ENCODE measurements at places on chromosomes 4 and X.
A peak's percentile ranks its signal among the peaks of the same experiment; 100 is the strongest.

GRCh38 chrX:133134282-133134681 lies 37.4 kb upstream of the USP26 start:
- no peak for DNase-seq

GRCh38 chrX:111100191-111100590 lies 4.2 kb downstream of the PAK3 start:
- peak; percentile 39 for DNase-seq

- DNase-seq = no peak
Measured at GRCh38 chr4:180391613-180392012, 1851.6 kb upstream of the TENM3 start.

GRCh38 chr4:89172865-89173264 lies 61.5 kb downstream of the TIGD2 start:
- DNase-seq = no peak

DNA sequence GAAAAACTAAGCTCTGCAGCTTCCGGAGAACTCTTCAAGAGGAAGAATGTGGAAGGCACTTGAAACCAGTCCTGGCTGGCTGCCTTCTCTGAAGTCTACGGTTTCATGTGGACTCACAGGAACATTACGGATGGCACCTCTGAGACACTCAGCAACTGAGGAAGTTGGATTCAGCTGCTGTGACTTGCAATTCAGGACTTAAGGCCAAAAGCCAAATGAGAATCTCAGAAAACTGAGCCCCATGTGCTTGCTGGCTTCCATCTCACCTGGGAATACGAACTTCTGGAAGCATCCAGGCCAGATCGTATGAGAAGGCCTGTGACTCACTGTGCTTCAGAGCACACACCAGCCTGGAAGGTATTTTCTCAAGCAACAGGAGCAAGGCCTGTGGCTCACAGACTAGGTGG lies 107.8 kb upstream of the GPC4 start:
- no peak for DNase-seq

- no peak for DNase-seq
Measured at GRCh38 chrX:152177497-152178269, 39.3 kb upstream of the MAGEA10 start.

GRCh38 chrX:55640854-55641253 lies 17.7 kb downstream of the FOXR2 start:
- no peak for DNase-seq

DNA sequence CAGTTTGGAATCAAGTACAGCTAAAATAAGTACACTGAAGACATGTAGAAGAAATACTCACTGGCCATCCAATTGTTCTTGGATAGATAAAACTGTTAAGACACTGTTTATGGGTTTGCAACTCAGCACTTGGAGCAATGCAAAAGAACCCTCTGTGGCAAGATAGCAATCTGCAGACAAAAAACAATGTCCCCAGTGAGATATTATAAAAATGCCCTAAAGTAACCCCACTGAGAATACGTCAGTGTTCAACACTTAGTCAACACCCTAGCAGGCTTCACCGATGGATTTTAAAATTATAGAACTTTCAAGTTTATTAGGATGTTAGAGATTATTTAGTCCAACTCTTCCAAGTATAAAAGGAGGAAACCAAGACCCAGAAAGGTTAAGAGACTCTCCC lies 47.5 kb upstream of the NDP start:
- no peak for DNase-seq

GRCh38 chr4:110128029-110128428 lies 70.4 kb downstream of the ELOVL6 start:
- DNase-seq = no peak

DNA sequence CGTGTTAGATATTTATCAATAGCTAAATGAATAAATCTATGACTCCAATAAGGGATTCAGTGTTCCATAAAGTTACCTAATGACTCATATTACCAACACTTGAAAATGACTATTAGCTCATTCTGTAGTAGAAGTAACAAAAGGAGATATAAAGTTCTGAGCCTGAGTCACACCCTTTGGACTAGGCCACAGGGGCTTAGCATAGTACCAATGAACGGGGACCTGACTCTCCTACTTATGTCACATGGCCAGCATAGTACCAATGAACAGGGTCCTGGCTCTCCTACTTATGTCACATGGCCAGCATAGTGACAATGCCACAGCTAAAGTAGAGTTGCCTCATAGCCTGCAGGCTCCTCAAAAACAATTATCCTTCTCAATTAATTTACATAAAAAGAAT lies 43.7 kb downstream of the MAGEB16 start:
- DNase-seq = no peak

DNA sequence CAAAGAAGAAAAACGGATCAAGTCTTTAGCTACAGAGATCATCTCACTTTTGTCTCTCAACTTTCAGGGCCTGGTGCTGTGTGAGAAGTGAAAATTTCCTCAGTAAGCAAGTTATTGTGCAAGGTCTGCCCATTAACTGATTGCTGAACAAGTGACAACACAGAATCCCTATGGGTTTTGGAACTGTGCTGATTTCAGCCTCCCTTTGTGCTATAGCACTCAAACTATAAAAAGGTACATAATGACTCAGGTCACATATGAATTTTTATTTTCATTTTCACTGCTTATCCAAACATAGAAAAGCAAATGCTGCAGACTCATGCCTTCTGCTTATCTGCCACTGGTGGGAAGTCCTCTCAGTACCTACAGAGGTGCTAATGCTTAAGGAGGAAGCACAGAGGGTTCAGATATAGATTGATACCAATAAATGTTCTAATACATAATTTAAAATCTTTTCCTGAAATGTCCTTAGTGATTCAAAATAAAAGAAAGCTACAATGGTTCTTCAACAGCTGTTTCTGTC lies 576.2 kb upstream of the CT83 start:
- no peak for DNase-seq

DNA sequence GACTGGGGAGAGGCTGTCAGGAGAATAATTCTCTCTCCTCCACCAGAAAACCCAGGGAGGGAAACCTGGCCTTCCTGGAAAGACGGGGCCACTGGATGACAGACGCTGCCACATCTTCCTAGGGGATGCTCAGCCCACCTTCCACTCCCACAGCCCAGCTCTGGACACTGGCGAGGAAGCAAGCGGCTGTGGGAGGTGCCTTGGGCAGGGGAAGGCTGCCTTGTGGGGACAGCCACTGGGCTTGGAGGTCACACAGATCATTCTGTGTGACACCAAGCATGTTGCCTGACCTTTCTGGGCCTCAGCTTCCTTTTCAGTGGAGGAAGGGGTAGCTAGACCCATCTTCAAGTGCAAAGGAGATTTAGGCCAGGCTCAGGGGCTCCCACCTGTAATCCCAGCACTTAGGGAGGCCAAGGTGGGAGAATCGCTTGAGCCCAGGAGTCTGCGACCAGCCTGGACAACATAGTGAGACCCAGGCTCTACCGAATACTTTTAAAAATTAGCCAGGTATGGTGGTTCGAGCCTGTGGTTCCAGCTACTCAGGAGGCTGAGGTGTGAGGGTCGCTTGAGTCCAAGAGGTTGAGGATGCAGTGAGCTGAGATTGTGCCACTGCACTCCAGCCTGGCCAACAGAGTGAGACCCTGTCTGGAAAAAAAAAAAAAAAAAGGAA lies 9.8 kb upstream of the MSX1 start:
- no peak for DNase-seq

DNA sequence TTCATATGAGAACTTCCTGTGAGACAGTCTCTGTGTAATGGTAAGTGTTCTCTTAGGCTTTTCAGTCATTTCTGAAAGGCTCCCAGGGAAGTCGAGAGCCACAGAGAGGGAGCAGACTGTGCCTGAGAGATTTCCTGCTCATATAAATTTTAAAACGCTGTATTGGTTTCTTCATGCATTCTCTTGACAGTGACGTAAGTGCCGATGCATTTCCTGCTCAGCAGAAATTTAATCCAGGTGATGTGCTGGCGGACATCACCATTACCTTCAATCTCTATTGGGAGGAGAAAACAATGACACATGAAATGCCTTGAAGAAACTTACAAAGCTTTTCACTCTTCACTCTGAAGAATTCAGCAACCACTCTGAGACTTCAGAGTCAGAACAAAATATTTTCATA lies 383.6 kb downstream of the BMPR1B start:
- no peak for DNase-seq

GRCh38 chrX:22118161-22118830 lies 86.2 kb downstream of the PHEX start:
- DNase-seq = no peak

GRCh38 chr4:32890398-32890797 lies 2170.2 kb downstream of the PCDH7 start:
- DNase-seq = no peak

GRCh38 chr4:23242962-23243361 lies 550.2 kb downstream of the GBA3 start:
- DNase-seq = no peak

- DNase-seq = peak; percentile 82
Measured at GRCh38 chr4:108172753-108173598, 4.2 kb upstream of the LEF1 start.

DNA sequence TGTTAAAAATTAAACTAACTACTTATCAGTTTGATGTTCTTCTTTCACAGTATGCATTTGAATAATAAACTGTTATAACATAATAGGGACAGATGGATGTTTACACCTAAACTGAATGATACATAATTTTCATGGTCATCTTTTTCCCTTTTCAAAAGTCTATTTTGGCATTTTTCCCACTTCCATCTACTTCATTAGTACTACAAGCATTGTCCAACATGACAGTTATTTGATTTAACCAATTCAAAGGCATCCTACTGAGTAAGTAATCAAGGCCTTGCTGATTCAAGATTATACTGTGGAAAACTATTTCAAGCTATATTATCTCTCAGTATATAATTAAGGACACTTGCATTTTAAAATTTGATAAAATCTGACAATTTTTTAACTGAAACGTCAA lies 212.9 kb downstream of the FAT4 start:
- no peak for DNase-seq

DNA sequence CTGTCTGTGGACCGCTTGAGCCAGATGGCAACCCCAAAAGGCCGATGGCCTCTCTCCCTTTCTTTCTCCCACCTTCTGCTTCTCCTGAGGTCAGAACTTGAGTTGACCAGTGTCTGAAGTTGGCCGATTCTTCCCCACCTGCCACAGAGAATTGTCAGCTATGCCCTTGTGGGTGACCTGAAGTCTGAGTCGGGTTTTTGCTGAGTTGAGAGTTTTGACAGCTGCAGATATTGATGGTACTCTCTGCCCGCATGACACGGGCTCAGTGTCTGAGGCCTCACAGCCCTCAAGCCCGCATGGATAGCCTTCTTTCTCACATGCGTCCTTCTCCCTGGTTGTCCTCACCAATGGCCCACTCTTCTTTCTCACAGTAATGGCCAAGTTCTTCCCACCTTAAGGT lies 111.0 kb downstream of the EFNB1 start:
- no peak for DNase-seq

- DNase-seq = no peak
Measured at GRCh38 chrX:102712981-102713625, 855 bp downstream of the GPRASP2 start.

DNA sequence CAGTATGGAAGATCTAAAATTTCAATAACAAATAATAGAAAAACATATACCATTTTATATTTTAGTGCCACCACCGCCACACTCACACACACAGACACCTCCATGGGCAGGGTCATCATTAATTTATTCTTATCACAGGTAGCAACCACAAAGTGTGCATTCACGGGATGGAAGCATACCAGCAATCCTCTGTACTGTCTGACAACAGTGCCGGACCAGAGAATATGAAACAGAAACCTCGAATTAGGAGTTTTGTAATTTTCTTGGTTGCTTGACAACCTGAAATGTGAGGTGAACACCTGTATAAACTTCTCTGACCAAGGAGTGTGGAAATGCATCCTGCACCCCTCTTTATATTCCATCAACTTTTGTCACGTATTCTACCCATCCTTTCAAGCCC lies 213.9 kb upstream of the KCNIP4 start:
- no peak for DNase-seq

DNA sequence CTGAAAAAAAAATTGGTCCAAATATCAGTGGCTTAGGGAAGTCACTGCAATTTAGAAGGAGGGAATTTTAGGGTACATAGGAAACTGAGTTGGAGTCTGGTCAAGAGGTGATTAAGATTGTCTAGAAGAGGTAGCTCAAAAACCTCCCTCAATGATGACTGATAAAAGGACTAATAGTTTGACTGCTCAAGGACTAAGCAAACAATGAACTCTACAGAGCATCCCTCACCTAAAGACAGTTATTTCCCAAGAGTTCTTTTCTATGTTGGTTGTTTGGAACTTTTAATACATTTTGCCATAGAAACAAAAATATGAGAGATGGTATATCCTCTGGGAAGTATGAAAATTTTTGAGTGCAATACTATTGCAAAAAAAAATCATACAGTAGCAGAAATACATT lies 35.7 kb downstream of the MAOB start:
- no peak for DNase-seq

- no peak for DNase-seq
Measured at GRCh38 chr4:90727938-90728337, 600.7 kb downstream of the CCSER1 start.

- no peak for DNase-seq
Measured at GRCh38 chr4:24963277-24963676, 50.4 kb upstream of the CCDC149 start.

DNA sequence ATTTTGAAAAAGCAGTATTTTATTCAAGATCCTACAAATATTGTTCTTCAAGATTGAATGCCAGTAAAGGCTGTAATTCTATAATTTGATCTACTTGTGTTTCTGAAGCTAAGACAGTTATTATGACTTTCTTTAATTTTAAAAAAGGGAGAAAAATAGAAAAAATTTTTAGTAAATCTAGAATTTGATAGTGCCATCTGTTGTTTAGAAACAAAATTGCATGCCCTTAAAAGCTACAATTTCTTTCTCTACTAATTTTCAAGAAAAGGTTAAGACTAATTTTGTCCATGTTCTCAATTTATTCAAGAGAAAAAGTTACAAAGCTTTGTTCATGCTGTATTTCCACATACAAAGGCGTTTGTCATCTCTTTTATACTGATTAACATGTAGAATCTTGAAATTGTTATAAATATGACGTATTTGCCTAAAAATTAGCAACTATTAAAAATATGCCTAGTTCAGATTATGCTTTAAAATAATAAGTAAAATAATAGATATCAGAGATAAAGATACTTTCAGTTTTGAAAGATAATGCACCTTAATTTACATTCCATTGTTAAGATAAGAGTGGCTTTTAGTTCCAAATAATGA lies 25.6 kb upstream of the MMRN1 start:
- DNase-seq = no peak

- DNase-seq = no peak
Measured at GRCh38 chrX:39631276-39632229, 466.2 kb downstream of the BCOR start.

DNA sequence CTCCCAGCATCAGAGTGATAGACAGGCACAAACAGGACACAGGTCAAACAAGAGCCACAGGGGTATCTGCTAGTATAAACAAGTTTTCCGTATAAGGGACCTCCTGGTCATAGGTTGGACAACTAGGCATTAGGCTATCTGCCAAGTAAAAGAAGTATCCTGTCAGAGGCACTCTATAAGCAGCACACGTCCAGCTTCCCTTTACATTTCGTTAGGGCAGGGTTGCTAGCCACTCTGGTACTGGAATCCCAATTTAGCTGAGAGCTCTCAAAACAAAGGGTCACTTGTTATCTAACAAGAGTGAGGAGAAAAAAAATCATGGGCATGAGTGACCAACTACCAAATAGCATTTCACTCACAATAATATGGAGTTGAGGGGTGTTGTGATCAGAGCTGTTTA lies 780.7 kb upstream of the DIAPH2 start:
- no peak for DNase-seq

- no peak for DNase-seq
Measured at GRCh38 chr4:86449746-86450588, 90.1 kb upstream of the MAPK10 start.

Measured in activated T-cell treated with anti-CD3 and anti-CD28 coated beads, Interleukin-2, amount 50 U/mL, for 1 hour (primary cell).